Right forelimb (tissue), 1 donor: ENCODE measurements at places on chromosomes 1 and 21.

GRCh38 chr1:194062962-194063361, 876.5 kb upstream of the B3GALT2 start:
- no peak for DNase-seq

GRCh38 chr1:25642574-25643108, 26.1 kb downstream of the MAN1C1 start:
- peak; percentile 64 for DNase-seq

- DNase-seq: no peak
Observed at GRCh38 chr1:1058088-1058905, 15.8 kb downstream of the RNF223 start.

- DNase-seq: no peak
Observed at GRCh38 chr1:208714323-208714722, 470.1 kb upstream of the PLXNA2 start.

GRCh38 chr1:24683713-24684162, 40.6 kb downstream of the SRRM1 start:
- DNase-seq: no peak

DNA sequence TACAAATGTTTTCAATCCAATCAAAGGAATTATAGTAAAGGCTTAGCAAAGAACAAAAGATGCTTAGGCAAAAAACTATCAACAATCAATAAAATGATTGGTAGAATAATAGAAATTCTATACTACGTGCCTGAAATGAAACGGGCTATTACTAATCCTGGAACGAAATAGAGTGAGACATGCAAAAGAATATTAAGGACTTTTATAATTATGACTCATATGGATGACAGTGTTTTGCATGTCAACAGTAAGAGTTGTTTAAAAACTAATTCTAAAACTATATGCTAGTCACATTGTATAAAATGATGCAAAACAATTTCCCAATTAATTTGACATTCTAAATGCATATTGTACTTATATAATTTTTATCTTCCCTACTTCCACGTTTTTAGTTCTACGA, 35.6 kb downstream of the LRRIQ3 start:
- no peak for DNase-seq

DNA sequence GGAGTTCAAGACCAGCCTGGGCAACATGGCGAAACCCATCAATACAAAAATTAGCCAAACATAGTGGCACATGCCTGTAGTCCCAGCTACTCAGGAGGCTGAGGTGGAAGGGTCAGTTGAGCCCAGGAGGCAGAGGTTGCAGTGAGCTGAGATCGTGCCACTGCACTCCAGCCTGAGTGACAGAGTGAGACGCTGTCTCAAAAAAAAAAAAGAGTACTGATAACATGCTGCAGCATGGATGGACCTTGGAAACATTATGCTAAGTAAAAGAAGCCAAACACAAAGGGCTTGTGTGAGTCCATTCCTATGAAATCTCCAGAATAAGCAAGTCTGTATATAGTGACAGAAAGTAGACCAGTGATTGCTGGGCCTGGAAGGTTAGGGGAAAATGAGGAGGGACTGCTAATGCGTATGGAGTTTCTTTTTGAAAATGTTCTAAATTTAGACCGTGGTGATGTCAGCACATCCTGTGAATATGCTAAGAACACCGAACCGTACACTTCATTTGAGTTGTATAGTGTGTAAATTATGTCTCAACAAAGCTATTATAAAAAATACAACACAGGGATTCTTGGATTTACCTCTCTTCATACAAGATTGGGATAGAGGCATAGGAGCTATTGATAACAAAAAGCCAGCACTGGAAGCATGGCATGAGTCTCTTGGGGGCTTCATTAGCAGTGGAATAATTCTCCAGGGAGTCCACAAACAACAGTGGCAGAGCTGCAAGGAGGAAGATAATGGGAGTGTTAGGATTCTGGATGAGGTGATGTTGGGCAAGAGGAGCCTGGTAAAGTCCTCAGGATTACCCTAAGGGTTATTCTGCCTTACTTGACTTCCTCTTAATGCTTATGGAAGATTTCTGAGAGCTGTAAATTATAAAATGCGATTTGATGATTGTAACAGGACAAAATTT, 73.5 kb downstream of the TTC3 start:
- DNase-seq: no peak

GRCh38 chr21:37783016-37783415, 133.2 kb downstream of the KCNJ6 start:
- no peak for DNase-seq
